ENCODE measurements at places on chromosomes 3 and 15.

- DNase-seq = no peak
Observed at GRCh38 chr3:89925976-89926375, 818.6 kb downstream of the EPHA3 start.

DNA sequence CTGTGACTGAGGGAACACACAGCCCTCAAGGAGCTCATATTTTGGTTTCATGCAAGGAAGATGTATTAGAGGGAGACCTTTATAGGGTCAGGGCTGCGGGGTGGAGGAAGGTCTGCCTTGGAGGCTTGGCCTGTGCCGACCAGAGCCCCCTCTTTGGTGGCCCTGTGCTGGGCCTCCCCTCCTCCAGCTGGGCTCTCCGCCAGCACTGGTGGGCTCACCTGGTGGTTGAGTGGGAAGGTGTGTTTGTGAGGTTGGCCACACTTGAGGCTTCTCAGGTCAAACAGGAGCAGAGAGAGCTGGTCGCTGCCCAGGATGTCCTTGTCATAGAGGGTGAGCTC, 2.6 kb downstream of the PLA2G4F start:
- no peak for DNase-seq

GRCh38 chr3:186964071-186964470, 33.7 kb downstream of the ST6GAL1 start:
- no peak for DNase-seq

DNA sequence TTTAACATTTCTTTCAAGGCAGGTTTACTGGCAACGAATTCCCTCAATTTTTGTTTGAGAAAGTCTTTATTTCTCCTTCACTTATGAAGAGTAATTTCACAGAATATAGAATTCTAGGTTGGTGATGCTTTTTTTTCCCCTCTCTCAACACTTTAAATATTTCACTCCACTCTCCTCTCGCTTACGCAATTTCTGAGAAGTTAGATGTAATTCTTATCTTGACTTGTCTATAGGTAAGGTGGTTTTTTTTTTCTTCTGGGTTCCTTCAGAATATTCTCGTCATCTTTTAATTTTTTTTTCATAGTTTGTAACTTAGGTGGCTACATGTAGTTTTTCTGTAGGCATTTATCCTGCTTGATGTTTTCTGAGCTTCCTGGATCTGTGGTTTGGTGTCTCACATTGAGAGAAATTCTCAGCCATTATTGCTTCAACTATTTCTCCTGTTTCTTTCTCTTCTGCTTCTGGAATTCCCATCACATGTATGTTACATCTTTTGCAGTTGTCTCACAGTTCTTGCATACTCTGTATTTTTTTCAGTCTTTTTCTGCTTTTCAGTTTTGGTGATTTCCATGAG, 189.4 kb upstream of the GOLGA6L4 start:
- no peak for DNase-seq

GRCh38 chr3:149575961-149576564, 81.8 kb downstream of the WWTR1 start:
- DNase-seq = no peak

- peak; percentile 12 for DNase-seq
Observed at GRCh38 chr15:78414621-78415250, 23.3 kb upstream of the IREB2 start.

DNA sequence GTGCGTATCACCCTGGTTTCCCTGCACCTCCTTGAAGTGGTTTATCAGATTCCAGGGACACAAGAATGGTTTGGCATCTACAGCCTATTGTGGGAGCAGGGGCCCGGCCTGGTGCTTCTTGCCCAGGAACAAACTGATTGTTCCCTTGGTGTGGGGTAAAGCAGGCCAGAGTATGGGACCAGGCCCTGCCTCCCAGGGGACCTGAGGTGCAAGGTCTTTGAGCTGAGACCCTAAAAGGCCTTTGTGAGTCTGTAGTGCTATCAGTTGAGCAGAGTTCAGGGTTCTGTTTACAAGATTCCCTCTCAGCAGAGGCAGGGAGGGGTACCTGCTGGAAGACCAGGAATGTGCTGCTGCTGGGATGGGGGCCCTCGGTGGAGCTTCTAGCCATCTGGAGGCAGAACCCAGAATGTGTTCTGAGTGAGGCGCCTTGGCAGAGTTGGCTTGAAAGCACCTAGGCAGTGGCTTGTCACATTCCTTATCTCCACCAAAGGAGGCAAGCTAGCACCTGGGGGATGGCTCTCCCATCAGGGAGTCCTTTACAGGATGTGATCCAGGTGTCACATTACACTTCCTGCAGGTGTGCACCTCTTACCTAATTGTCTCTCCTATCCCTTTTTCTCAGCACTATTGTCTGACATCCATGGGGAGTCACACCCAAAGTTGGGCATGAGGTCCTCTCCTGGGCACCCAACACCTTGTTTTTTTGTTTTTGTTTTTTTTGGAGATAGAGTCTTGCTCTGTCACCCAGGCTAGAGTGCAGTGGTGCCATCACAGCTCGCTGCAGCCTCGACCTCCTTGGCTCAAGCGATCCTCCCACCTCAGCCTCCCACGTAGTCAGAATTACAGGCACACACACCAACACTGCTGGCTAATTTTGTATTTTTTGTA, 13.1 kb downstream of the FLNB start:
- no peak for DNase-seq

DNA sequence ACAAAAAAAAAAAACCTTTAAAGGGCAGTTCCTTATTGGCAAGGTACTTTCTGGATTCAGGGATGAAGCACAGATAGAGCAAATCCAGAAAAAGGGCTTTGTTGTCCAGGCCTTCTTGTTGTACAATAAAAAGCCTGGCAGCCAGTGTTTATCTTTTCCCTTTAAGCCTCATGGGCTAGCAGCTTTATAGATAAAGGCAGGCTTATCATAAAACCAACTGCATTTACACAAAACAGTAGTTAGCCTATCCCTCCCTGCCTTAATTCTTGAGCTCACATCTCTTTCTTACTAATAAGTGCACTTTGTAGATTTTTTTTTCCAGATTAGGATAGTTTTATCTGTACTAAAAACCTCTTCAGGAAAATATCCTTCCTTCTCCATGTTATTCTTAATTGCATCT, 662.8 kb upstream of the CCDC54 start:
- no peak for DNase-seq

- DNase-seq = peak; percentile 44
Observed at GRCh38 chr3:8793242-8793641, 23.8 kb upstream of the OXTR start.

DNA sequence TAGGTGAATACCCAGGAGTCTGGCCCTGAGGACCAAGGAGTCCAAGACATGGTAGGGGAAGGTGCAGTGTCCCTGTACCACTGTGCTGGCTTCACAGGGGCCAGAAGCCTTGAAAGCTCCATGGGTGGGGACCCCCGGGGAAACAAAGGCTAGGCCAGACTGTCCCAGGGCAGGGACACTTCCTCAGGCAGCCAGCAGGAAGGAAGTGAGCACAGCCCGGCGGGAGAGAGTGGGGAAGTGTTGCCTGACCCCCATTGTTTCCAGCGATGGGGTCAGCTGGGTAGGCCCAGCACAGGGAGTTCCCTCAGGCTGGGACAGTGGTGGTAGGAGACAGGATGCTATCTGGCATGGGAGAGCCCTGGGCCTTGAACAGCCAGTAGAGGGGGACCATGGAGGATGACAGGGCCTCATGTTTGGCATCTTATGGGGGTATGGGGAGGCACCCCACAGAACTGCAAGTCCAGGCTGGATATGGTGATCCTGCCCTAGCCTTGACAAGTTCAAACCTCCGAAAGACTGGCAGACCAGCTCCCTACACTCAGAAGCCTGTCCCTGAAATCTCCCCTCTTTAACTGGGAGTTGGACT, 1.2 kb upstream of the HYAL2 start:
- DNase-seq = no peak

GRCh38 chr3:170204509-170204908, 17.7 kb upstream of the PRKCI start:
- DNase-seq = no peak

DNA sequence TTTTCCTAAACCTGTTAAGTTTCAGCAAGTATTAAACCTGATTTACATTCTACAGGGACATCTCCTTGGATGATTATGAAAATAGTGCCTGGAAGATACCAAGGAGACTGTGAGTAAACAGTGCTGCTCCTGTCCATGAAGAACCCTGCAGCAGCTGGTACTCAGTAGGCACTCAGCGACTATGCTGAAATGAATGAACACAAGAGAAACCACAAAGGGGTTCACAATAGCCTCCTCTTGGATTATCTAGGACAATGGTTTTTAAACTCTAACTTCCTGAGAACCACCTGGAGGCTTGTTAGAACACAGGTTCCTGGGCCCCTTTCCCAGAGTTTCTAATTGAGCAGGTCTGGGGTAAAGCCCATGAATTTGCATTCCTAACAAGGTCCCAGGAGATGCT, 488.4 kb upstream of the UBE2E2 start:
- DNase-seq = peak; percentile 4

- DNase-seq = no peak
Observed at GRCh38 chr15:75920079-75920478, 16.4 kb downstream of the FBXO22 start.

GRCh38 chr3:40924559-40925141, 274.7 kb upstream of the CTNNB1 start:
- DNase-seq = peak; percentile 47

GRCh38 chr15:45842151-45842550, 207.3 kb downstream of the SQOR start:
- no peak for DNase-seq

DNA sequence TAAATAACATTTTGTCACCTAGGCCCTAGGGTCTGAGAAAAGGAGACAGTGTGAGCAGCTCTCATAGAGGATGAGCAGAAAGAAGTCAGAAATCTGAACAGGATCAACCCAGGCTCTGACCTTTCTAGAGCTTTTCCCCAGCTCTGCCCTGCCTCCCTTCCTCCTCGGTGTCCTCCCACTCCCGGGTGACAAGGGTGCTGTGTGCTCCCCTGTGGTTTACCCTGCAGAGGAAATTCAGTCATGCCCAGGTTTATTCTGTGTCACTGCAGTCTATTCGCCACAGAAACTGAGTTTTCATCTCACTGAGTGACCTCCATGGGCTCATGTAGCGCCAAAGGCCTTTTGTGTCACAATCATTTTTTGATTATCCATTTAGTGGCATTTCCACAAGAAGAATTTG, 76.6 kb downstream of the IL12A start:
- DNase-seq = no peak

- DNase-seq = peak; percentile 87
Observed at GRCh38 chr3:14216257-14217048, 37.8 kb downstream of the LSM3 start.

DNA sequence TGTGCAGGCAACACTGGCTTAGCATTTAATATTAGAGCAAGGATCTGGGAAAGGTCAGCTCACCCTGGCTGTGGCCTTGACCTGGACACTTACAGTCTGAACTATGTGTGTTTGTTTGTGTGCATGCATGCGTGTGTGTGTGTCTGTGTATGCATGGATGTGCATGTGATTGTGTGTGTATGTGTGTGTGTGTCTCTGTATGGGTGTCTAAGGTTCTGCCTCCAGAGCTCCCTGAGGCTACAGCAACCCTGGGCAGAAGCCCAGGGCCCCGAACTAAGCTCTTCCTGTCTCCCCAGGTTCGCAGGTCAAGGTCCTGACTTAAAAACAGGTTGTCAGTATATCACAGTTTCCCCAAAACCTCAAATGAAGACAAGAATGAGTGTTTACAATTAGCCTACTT, 51.3 kb downstream of the SUSD5 start:
- no peak for DNase-seq

DNA sequence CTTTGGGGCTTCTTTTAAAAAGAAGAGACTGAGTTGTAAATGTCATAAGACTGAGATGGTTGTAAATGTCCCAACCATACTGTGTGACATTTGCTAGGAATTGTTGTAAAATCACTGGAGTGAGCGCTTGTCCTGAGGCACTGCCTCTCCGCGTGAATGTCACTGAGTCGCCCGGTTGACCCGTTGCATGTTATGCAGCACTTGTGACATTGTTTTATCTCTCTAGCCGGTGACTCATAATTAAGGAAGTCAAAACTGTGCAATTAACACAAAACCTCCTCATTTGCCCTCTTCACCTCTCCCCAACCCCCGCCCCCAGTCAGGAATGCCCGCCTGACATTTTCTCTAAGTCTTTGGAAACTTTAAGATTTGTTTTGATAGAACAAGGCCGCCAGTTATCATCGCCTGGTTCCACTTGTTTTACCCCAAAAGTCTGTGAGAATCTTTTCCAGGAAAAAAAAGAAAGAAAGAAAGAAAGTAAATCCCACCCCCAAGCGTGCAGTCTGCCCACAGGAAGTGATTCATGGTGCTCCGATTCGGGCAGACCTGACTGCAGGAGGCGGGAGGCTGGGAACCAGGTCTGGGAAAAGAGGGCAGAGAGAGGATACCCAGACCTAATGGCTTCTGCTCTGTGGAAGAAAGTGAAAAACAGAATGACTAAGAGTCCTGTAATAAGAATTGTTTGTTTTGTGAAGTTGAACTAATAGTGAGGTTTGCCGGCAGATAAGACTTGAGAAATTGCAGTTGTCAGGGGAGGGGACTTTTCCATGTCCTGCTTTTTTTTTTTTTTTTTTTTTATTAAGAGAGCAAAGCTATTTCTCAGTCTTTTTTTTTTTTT, 84.8 kb downstream of the SMAD3 start:
- no peak for DNase-seq

GRCh38 chr15:41606997-41607396, 48.0 kb downstream of the TYRO3 start:
- peak; percentile 89 for DNase-seq

GRCh38 chr3:144107923-144108322, 136.3 kb downstream of the DIPK2A start:
- peak; percentile 75 for DNase-seq

DNA sequence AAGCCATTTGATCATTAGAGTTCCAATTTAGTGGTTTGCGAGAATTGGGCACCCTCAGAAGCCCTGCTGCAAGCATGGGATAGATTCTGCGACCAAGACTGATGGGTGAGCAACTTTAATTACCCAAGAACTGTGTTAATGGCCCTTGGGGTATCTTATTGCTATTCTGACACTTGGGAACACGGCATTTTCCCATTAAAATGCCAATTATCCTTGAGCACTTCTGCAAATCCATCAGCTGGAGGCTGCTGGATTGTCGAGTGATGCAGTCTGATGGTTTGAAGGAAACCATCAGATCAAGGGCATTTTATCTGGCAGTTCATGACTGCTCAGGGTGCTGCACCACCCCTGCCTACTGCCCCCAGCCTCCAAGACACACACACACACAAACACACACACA, 183.6 kb upstream of the PROK2 start:
- DNase-seq = no peak

GRCh38 chr3:46464326-46465195, at the start of gene LTF:
Gene LTF, minus strand, starts transcription at chr3:46464905. Its CDS starts 38 bp downstream, at chr3:46464867.
- DNase-seq = no peak

DNA sequence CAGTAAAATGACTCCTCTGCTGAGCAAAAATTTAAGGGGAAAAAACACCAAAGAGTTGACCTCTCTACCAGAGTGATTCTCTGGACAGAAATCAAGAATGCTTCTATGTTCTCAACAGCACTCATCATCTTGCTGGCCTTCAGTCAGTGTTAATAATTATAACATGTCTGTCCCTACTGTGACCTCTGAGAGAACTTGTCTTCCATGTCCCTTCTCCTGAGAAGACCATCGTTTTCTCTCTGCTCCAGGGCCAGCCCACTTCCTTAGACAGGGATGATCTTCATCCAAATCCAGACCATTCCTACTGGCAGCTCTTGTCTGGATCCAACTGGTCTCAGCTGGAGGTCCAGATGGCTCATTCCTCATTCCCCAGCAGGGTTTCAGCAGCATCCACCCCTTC, 139.0 kb upstream of the NECTIN3 start:
- peak; percentile 21 for DNase-seq

Data from cerebellum (tissue), 4 donors.